ENCODE measurements at places on chromosomes 16 and 17. TPM values are rescaled to one million over a fixed set of nuclear protein-coding genes. Genes with fewer than 3 reads are reported as not detected.

DNA sequence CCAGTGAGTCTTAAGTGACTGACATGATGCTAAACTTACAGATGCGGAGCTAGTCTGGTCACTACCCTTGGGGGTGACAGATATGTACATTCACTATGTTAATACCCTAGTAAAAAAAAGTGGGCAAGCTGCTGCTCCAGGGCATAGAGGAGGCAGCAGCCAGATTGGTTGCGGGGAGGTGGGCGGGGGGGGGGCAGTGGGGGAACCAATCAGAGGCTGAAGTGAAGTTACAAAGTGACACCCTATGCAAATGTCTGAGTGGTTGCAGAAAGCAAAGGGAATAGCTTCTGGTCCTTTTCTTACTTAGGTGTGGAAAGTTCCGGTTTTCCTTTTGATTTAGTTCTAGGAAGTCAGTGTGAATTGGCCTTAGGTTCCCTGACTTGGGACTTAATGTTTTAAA lies 12.1 kb downstream of the NDEL1 start:
- no peak for DNase-seq

The TERB1 gene
- total RNA-seq = not detected

The ADGRG1 gene
- 37.3 TPM for total RNA-seq

The SAMD14 gene
- 0.57 TPM for total RNA-seq

The DHRS7C gene
- total RNA-seq = not detected

All from esophagus squamous epithelium (tissue), 5 donors.